ENCODE measurements at places on chromosomes 6 and 20.

- DNase-seq: no peak
These were observed 26.8 kb downstream of the MANBAL start for GRCh38 chr20:37316116-37316774.

DNA sequence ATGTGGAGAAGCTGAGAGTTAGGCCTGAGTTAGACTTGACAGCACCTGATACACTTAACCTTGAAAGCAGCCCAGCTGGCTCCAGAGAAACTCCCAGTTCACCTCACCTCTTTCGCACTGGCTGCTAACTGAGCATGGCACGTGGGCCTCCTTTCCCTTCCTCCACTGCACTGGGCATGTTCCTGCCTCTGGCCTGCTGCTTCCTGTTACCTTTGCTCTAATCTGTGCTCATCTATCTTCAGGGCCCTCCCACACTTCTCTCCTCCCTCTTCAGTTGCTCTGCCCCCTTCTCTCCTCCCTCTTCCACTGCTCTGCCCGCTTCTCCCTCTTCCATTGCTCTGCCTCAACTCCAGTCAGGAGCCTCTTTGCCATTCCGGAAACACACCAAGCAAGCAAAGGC, 13.7 kb upstream of the UBE2V1 start:
- DNase-seq: no peak

- DNase-seq: no peak
These were observed 36.6 kb upstream of the SLC22A16 start for GRCh38 chr6:110512991-110513390.

GRCh38 chr6:140653972-140654371, 1279.5 kb upstream of the CITED2 start:
- DNase-seq: no peak

GRCh38 chr6:162251257-162251656, 476.3 kb downstream of the PRKN start:
- no peak for DNase-seq

DNA sequence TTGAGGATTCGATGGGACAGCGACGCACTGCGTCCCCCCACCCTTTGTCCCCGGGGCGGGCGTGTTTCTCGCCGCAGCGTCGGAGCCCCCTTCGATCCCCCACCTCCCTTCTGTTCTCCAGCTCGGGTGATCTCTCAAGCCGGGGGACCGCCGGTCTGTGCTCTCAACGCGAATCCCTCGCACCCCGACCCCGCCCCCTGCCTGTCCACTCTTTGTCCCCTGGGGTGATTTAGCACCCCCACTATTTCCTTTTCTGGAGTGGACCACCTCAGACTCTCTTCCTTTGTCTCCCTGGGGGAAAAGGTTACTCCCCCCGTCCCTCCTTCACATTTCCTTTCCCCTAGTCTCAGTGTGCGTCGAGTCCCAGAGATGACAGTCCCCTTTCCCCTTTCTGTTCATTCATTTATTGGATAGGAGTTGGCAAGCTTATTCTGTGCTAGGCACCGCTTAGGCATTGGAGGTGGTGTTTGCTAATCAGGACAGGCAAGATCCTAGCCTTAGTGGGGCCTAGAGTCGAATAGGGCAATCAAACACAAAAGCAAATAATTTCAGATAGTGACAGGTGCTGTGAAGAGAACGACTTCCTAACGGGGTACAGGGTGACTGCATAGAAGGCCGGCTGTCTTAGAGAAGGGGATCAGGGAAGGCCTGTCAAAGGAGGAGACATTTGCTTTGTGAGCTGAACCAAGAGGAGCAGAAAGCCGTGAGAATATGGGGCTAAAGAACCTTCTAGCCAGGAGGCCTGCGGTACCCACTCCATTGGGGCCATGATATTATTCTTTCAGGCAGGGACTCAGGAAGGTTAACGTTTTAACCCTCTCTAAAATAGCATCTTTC, 741 bp downstream of the PTPN1 start:
- no peak for DNase-seq

DNA sequence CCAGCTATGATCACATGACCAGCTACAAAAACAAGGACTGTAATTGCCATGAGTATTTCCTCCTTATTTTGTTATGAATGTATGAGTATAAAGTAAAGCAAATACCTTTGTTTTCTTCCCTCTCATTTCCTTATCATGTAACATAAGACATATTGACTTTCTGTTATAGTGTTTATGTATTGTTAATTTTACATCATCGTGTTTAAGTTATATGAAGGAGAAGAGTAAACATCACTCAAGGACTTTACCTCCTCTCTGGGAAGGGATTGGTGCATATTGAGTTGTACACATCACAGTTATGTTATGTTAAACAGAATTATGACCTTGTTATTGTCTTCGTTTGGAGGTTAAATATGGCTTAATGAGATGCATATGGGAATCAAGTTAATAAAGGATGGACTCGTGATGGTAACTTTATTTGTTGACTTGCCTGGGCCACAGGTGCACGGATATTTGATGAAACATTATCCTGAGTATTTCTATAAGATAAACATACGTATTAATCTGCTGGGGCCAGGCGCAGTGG, 57.3 kb upstream of the CNKSR3 start:
- DNase-seq: no peak

- DNase-seq: peak; percentile 80
These were observed 863 bp upstream of the HMGN4 start for GRCh38 chr6:26537160-26537845.

DNA sequence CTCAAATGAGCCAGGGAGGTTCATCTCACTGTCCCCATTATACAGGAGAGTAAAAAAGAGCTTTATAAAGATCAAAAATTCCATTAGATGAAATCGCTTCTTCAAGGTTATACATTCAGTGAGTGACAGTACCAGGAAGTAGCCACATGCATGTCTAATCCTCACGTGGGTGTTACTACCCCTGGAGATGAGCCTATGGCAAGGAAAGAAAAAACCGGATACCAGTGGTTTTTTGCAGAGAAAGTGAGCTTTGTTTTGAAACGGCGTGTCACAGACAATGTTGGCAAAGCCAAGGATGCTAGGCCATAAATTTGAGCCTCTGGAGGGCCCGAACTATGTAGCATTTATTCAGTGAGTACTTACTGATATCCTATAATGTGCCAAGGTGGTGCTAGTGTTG, 215.0 kb upstream of the RIN2 start:
- no peak for DNase-seq

DNA sequence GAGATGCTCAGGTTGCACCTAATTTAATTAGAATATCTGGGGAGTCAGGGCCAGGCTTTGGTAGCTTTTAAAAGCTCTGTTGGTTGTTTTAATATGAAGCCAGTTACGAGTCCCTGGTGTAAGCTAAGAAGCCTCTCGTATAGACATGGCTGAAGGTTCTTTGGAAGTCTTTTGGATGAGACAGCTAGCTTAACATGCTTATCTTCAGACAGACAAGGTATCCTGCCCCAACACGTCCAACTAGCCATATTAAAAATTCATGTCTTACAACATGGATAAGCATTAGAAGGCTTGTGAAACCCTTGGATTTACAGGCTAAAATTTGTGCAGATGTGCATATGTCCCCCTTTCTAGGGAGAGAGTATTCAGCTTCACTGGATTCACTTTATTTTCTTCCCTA, 105.7 kb upstream of the KCNK16 start:
- no peak for DNase-seq

- DNase-seq: no peak
These were observed 584 bp downstream of the MTCH1 start for GRCh38 chr6:36985417-36985807.

DNA sequence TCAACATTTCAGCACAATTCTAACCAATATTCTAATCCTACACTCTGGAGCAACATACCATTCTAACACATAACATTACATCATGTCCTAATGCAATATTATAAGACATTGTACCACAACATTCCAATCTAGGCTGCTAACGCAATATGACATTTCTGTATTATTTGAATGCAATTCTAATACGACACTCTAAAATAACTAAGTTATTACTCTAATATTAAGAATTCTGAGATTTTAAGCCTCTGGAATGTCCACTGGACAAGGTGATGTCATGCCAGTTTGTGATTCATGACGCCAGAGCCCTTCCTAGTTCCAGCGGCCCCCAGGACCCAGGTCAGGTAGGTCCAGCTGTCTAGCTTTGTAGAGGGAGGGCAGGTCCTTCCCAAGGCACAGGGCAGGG, 69.7 kb upstream of the SIRPA start:
- DNase-seq: no peak

GRCh38 chr6:69022993-69023392, 387.9 kb downstream of the ADGRB3 start:
- no peak for DNase-seq

- DNase-seq: no peak
These were observed 7.3 kb upstream of the COL9A1 start for GRCh38 chr6:70310063-70310694.

DNA sequence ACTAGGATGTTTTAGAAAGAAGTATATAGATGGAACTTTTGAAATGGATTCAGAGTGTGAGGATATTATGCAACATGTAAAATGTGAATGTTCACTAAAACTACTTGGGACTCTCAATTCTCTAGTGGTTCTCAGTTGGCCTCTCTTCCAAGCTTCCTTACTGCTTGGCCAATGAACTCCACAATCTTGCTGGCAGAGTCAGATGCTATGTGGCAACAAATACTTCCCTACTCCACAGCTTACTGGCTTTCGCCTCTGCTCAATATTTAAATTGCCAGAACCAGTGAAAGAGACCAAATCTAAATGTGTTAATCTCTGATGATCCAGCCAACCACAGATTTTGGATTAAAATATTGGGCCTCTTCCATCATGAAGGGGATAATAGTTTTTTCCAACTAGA, 138.4 kb downstream of the HTR1B start:
- no peak for DNase-seq

DNA sequence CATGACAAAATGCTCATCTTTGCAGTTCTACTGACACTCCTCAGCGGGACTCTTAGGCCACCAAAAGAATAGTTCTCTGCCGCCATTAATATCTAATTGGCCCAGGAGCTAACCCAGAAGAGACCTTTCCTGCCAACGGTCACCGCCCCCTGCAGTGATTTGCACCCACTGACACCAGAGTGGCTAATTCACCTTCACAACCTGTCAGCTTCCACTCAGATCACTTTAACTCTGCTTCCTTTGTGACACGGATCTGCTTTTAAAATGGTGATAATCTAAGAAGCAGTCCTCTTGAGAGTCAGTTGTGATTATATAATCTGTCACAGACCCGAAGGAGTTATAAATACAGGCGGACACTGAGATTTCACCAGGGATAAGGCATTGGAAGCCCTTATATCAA, 172.8 kb downstream of the FRK start:
- DNase-seq: no peak

- DNase-seq: no peak
These were observed 53.8 kb downstream of the C6orf58 start for GRCh38 chr6:127630800-127631199.

GRCh38 chr6:41577356-41578216, 31.4 kb downstream of the FOXP4 start:
- DNase-seq: no peak

DNA sequence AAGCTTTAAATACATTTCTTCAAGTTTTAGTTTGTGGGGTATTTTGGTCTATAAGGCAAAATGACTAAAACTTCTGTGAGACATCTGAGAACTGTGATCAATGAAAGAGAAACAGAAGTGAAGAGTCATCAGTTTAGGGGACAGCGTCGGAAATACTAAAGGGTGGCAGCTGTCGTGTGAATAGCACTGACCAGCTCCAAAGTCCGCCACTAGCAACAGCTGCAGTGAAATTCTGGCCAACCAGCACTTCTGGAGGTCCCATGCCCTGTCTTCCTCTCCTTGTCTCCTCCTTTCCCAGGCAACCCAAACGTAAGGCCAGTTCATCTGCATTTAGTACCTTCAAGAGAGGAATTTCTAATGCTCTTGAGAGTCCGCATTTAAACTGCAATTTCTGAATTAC, 87.5 kb downstream of the DACT2 start:
- DNase-seq: no peak

DNA sequence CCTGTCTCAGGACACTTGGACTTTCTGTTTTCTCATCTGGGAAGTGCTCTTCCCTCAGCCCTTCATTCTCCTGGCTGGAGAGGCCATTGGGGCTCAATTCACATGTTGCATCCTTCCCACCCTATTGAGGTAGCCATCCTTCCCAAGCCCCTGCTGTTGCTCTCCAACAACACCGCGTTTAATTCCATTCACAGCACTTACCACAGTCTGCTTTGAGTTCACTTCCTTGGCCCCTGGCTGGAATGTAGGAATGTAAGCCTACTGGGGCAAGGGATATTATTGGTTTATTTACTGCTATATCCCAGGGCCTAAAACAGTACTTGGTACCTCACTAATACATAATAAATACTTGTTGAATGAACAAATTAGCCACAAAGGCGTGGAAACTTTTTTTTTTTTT, 6.7 kb upstream of the GFOD1 start:
- DNase-seq: no peak

DNA sequence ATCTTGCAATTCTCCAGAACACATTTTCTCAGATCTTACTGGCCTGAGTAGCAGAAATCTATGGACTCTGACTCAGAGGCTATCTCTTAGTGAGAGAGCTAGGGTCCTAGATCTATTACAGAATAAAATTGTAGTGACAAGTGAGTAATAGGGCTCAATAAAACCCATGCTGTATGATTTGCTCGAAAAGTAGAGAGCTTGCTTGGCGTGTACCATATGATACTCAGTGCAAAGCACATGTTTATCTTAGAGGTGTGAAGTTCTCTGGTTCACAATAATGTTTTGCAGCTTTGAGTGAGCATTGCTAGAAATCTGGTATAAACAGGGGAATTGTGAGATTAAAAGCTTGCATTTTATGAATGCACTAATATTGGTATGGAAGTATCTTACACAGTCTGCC, 87.8 kb upstream of the PRSS16 start:
- DNase-seq: no peak

- DNase-seq: no peak
These were observed 3.5 kb upstream of the DEFB110 start for GRCh38 chr6:50025258-50025657.

DNA sequence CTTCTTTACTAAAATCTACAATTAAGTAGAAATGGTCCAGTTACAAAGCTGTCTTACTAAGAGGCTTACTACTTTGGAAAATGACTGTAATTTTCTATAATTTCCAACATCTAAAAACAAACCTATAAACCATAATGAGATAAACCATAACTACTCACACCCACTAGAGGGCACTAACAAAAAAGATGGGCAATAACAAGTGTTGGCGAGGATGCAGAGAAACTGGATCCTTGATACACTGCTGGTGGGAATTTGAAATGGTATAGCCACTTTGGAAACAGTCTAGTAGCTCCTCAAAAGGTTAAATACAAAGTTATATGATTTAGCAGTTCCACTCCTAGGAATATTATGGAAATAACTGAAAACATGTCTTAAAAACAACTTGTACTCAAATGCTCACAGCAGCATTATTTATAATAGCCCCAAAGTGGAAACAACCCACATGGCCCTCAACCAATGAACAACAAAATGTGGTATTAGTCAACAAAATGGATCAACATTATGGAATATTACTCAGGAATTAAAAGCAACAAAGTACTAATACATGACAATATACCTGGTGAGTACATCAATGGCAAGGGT, 50.6 kb downstream of the GJA10 start:
- DNase-seq: no peak

GRCh38 chr6:169779896-169780295, 28.5 kb downstream of the ERMARD start:
- DNase-seq: no peak

- DNase-seq: peak; percentile 17
These were observed 8.3 kb upstream of the NCOA3 start for GRCh38 chr20:47493175-47493962.

- no peak for DNase-seq
These were observed 21.4 kb upstream of the AKIRIN2 start for GRCh38 chr6:87723170-87724078.

Measured in T-helper 17 cell (primary cell).